HCEC 1CT (cell line): ENCODE measurements at places on chromosomes 2 and 18.

- DNase-seq = peak; percentile 58
Measured at GRCh38 chr2:195612611-195613495, 44.2 kb upstream of the SLC39A10 start.

- DNase-seq = peak; percentile 28
Measured at GRCh38 chr2:170974304-170974993, 45.4 kb downstream of the GORASP2 start.

DNA sequence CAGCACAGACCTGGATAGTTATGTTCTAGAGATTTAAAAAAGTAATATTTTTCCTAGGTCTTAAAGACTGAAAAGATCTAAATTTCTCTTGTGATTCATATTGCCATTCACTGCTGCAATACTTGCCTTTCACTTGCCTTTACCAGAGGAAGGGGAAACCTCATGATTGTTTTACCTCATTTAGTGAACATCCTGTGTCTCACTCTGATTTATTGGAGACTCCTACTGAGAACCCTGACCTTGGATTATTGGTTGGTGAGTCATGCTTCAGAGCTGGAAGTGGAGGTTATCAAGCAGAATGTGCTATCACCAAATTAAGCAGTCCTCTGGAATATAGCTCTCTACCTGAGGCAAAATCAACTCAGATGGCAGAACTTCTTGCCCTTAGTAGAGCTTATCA is 500.5 kb downstream of the TSN start:
- no peak for DNase-seq

DNA sequence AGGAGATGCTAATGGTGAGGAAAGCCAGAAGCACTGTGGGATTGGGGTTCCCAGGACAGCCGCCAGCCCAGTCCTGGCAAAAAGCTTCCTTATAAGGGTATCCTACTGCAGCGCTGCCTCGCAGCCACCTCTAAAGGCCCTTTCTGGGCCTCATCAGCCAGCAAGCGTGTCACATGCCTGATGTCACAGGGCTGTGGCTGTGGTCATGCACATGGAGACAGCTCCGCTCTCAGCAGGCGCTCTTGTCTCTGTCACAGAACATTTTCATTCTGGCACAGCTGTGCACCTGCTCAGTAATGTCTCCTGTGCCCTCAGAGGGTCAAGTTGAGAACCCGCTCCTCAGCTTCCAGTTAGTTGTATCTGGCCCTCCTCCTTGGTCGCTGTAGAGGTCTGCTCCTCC is 17.7 kb upstream of the MAL start:
- no peak for DNase-seq

DNA sequence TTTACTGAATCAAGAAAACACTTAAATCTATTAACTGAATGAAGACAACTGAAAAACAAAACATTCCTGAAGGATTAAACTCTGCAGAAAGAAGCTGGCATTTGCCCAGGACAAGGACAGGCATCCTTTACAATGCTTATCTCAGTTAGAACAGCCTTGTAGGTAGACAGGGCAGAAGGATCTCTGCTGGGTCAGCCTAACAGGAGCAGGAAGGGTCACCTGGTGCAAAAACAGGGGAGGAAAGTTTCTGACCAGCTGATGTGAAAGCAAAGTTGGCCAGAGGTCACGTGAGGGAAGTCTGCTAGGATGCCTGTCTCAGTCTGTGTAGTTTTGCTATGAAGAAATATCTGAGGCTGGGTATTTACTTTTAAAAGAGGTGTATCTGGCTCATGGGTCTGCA is 348.6 kb downstream of the ANAPC1 start:
- DNase-seq = peak; percentile 55

- no peak for DNase-seq
Measured at GRCh38 chr2:164816046-164816445, 25.6 kb downstream of the COBLL1 start.

- DNase-seq = no peak
Measured at GRCh38 chr2:72036595-72036994, 111.1 kb downstream of the CYP26B1 start.

DNA sequence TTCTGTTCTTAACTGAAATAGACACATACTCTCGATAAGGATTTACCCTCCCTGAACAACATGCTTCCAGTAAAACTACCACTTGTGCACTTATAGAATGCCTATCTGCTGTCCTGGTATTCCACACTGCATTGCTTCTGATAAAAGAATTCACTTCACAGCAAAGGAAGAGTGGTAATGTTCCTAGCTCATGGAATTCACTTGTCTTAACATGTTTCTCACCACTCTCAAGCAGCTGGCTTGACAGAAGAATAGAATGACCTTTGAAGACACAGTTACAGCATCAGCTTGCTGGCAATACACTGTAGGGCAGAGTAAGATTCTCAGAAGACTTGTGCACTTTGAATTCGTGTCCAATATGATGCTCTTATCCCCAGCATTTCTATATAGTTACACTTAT is 524.1 kb upstream of the CNTNAP5 start:
- no peak for DNase-seq

DNA sequence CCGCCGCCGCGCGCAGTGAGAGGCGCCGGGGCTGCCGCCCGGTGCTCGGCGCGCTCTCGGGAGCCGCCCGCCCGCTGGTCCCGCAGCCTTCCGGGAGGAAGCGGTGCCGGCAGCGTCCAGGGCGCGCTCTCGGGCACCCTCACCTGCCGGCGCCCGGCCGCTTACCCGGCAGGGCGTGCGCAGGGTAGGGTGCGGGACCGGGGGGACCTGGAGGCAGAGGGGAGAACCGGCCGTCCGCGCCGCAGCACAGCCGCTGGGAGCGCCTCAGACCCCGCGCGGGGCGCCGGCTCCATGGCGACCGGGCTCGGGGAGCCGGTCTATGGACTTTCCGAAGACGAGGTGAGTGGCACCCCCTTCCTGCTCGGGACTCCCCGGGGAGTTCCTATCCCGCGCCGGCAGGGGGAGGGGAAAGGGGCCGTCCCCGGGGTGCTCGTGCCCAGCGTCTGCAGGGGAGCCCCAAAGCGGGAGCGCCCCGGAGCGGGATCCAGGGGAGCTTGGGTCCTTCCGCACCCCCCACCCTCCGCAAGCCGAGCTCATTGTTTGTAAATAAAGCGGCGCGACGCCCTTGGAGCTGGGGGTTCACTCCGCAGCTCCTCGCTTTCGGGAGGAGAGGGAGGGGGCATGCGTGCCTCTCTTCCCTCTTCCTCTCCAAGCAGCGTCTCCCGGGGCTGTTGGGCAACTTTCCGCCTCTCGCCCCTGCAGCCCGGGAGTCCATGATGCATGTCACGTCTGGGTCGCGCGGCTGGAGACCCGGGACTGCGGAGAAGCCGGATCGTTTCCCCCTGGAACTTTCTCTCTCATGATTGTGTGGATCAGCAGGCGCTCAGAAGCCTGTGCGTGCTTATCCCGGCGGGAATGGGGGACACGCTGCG is 580 bp downstream of the NEDD4L start:
- DNase-seq = peak; percentile 53

DNA sequence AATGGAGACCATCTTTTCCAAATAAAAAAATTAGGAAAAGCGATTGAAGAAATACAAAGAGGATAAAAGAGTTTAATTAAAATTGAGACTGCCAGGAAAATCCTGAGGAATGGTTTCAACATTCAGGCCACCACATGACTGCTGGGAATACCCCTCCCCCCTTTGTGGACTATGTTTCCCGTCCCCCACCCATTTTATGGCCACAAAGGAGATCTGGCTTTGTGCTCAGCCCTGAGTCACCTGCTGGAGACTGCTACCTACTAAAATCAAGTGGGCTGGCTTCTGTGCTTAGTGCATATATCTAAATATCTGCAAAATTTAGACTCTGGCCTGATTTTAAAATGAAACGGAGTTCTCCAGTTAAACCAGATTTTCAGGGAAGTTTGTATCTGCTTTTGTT is 10.1 kb downstream of the RND3 start:
- DNase-seq = peak; percentile 29

GRCh38 chr2:56505885-56506284 is 322.1 kb downstream of the CCDC85A start:
- DNase-seq = peak; percentile 45

GRCh38 chr2:10019174-10019573 is 24.2 kb upstream of the KLF11 start:
- DNase-seq = peak; percentile 30

- DNase-seq = no peak
Measured at GRCh38 chr2:176138923-176139660, 9.6 kb downstream of the HOXD8 start.

GRCh38 chr18:11215216-11215615 is 65.8 kb upstream of the PIEZO2 start:
- DNase-seq = no peak

GRCh38 chr18:74142252-74142651 is 5.4 kb downstream of the FBXO15 start:
- peak; percentile 65 for DNase-seq

DNA sequence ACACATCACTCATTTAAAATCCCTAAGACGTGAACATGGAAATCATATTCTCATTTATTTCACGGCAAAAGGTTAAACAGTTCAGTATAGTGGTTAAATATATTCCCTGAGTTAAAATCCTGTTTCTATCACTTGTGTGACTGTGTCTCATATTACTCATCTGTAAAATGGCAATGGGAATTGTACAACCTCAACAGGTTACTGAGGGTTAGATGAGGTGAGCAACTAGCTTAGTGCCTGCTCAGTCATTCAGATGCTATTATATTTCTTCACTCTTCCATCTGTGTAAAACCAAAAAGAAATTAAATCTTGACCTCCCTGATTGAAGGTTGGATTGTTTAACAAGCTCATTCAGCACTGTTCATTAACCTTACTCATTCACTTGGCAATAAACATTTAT is 212.4 kb upstream of the STK17B start:
- DNase-seq = no peak

- no peak for DNase-seq
Measured at GRCh38 chr2:96801786-96802595, 14.1 kb upstream of the CNNM3 start.

DNA sequence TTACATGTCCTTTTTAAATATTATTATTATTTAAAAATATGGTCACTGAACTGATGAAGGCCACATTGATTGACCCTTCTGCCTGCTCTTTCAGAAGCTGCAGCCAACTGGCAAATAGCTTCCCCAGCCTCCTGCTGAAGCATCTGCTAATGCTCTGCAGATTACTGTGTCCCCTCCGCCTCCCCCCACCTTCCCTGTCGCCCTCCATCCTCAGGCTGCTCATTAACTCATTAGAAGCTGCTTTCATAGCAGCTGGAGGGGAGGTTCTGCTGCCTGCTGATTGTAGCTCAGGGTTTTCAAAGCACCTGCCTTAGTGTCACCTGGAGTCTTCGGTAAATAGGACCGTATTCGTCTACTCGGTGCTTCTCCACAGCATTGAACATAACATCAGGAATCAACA is 24.8 kb upstream of the LMAN1 start:
- DNase-seq = no peak

DNA sequence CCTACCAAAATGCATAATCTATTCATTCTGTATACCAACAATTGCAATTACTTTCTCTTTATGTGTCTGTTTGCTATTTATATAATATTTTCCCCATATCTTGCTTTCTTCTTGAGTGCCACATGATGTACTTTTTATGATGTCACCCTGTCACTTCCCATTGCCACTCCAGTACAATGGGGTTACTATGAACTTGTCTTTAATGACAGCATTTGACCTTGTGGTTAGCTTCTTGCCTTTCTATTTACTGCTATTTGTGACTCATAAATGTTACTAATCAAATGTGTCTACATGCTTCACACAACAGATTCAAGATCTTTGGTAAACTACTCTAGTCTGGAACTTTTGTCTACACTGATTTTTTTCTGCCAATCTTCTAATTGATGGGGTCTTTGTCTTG is 486.3 kb downstream of the NR4A2 start:
- DNase-seq = no peak

DNA sequence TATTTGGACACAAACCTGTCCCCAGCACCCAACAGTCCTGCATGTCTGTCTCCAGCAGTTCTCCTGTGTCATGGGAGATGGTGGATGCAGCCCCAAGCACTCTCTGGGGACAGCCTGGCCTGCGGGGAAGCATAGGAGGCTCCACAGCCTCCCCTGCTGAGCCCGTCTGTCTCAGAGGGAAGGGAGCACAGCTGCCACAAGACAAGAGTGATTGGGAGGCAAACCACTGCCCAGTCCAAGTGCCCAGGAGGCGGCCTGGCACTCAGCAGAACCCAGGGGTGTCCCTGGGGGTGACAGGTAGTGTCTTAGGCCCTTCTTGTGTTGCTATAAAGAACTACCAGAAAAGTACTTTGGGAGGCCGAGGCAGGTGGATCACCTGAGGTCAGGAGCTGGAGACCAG is 211.2 kb upstream of the MYT1L start:
- DNase-seq = no peak

GRCh38 chr2:9074930-9075329 is 71.4 kb upstream of the MBOAT2 start:
- DNase-seq = no peak

GRCh38 chr2:223944166-223944702 is 901 bp downstream of the WDFY1 start:
- DNase-seq = peak; percentile 33

- DNase-seq = peak; percentile 65
Measured at GRCh38 chr18:9419956-9420631, 55.2 kb upstream of the RALBP1 start.

DNA sequence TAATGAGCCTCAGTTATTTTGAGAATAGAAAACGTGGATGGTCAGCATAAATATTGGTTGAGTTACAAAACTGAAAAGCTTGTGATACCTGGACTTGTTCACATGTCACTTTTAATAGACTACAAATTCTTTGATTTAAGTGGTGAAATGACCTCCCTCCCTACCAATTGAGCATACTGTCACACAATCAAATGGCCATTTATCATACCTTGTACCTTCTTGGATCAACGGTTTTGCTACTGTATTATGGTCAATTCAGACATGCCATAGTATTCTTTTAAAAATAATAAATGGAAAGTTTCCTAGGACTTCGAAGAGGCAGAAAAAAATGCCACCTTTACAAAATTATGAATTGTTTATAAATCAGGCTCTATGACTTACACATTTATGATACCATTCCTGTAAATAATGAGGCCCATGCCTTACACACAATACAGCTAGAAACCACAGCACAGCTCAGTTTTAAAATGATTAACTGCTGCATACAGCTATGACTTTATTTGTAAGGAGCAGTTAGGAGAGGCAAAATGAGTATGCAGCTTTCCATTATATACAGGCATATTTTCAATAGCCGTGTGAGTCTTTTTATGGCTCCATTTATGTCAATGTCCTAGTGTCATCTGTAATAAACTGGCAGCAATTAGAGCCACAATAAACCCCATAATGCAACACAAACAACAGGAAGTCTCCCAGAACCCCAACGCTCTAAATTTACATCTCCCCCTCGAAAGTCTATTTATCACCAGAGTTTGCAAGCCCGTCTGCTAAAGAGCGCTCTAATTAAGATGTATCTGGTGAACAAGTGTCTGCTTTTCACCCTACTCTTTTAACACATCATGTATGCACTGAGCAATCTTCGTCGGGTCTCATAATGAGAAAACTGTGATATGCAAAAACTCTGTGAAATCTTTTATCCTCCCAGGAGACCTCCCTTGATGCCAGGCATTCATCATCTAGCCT is 176.1 kb downstream of the ZNF521 start:
- DNase-seq = no peak
